Stimulated activated CD4-positive, alpha-beta T cell treated with anti-CD3 and anti-CD28 coated beads, Interleukin-4, amount 100 ng/mL, for 48 hours (primary cell): ENCODE measurements at places on chromosomes 13 and 19.

- DNase-seq: no peak
Observed at GRCh38 chr19:47179653-47180310, 49.1 kb downstream of the SAE1 start.

DNA sequence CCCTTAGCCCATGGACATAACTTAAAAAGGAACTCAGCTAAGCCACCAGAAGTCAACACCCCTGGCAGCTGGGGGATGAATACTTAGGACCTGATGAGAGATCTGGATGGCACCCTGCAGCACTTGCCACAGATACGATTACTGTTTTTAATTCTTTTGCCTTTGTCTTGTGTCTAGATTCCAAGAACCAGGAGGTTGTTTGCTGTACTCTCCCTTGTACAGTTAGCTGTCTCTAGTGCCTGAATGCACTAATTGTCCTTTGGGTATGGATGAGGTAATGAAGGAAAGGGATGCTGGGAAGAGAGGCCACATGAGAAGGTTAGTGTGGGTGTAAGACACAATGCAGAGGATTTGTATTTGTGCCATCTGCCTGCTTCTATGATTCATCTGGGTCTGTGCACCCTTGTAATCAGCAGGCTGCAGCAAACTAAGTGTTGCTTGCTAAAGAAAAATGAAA, 385.8 kb downstream of the KCNRG start:
- no peak for DNase-seq

- DNase-seq: no peak
Observed at GRCh38 chr19:14497228-14497921, 1.4 kb upstream of the GIPC1 start.

DNA sequence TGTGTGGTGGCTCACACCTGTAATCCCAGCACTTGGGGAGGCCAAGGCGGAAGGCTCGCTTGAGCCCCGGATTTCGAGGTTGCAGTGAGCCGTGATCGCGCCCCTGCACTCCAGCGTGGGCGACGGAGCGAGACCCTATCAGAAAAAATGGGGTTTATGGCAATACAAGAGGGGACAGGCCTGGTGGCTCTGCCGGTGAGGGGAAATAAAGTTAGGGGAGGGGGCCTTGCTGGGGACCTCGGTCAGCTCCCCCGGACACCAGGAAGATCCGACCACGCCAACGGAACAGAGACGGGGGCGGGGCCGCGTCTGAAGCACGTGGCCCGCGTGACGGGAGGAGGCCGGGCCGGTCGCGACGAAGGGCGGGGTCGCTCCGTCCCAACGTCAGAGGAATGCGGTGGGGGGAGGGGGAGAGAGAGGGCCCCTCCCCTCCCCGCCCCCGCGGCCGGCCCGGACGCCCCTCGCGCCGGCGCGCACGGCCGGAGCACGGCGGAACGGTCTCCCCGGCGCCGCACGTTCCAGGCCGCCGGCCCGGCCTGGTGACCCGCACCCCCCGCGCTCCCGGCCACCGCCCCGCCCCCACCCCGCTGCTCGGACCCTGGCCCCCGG, 1.9 kb upstream of the HNRNPL start:
- DNase-seq: peak; percentile 89

- DNase-seq: no peak
Observed at GRCh38 chr19:53994811-53995210, 3.4 kb downstream of the CACNG6 start.
